H7 (cell line): ENCODE measurements at places on chromosomes 7 and 10.

DNA sequence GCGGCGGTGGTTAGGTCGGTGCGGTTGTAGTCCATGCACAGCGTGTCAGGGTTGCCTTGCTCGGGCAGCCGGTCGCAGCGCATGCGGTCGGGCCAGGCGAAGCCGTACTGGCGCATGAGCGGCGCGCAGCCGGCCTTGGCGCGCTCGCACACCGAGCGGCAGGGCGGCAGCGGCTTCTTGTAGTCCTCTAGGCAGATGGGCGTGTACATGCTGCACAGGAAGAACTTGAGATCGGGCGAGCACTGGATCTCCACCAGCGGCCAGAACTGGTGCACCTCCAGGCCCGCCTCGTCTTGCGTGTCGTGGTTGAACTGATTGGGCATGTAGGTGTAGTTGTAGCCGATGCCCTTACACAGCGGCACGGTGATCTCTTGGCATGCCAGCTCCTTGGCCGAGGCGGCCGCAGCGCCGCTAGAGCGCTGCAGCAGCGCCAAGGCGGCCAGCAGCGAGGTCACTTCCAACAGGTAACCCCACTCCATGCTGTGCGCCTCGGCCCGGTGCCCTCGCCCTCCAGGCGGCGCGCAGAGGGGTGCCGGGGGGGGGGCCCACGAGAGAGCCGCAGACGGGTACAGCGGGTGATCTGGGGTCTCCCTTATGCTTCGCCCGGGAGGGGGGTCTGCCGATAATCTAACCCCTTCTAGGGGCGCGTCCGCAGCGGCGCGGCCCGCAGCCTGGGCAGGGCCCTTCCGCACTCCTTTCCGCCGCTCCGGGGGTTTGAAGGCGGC lies 983 bp downstream of the FZD8 start:
- DNase-seq: no peak

- no peak for DNase-seq
These were observed 699 bp downstream of the GHITM start for GRCh38 chr10:84140036-84140379.

- no peak for DNase-seq
These were observed 7.1 kb downstream of the NUDT1 start for GRCh38 chr7:2248984-2249694.

- DNase-seq: peak; percentile 13
These were observed 104.1 kb downstream of the EVX1 start for GRCh38 chr7:27346531-27347275.

GRCh38 chr7:95684037-95684436 lies 87.7 kb upstream of the PDK4 start:
- no peak for DNase-seq
